GM12878 (cell line): ENCODE measurements at places on chromosomes 4 and X. TPM values are rescaled to one million over a fixed set of nuclear protein-coding genes. Genes with fewer than 3 reads are reported as not detected.

Gene SPANXC
- not detected in 2 replicates for polyA plus RNA-seq

Gene NUDT6
- polyA plus RNA-seq, result 10.9 and 12.4 TPM in 2 replicates

Gene DUSP21
- not detected in 2 replicates for polyA plus RNA-seq

Gene LNX1
- polyA plus RNA-seq, result 0.72 and 1.0 TPM in 2 replicates

Gene SLC16A2
- 0.06 and 0.13 TPM in 2 replicates for polyA plus RNA-seq

Gene BEX5
- polyA plus RNA-seq, result 0.32 and 0.48 TPM in 2 replicates

Gene NUP62CL
- polyA plus RNA-seq, result 4.0 and 4.4 TPM in 2 replicates

Gene GUCY1B1
- 1.9 and 2.1 TPM in 2 replicates for polyA plus RNA-seq

Gene GRPEL1
- 80.1 and 88.8 TPM in 2 replicates for polyA plus RNA-seq

Gene GAB3
- polyA plus RNA-seq, result 0.10 and 0.43 TPM in 2 replicates

Gene STPG2
- polyA plus RNA-seq, result 0.24 TPM in 1 of 2 replicates, not detected in the other

Gene HSD17B10
- 281 and 301 TPM in 2 replicates for polyA plus RNA-seq

Gene DACH2
- 0.11 TPM in 1 of 2 replicates, not detected in the other for polyA plus RNA-seq

Gene PHEX
- 0.14 and 0.16 TPM in 2 replicates for polyA plus RNA-seq

Gene RP2
- polyA plus RNA-seq, result 5.0 and 5.7 TPM in 2 replicates

Gene CT55
- polyA plus RNA-seq, result not detected in 2 replicates

Gene CHRDL1
- polyA plus RNA-seq, result 0.05 and 0.22 TPM in 2 replicates

Gene RASL11B
- 0.45 and 0.46 TPM in 2 replicates for polyA plus RNA-seq

Gene GAGE13
- polyA plus RNA-seq, result not detected in 2 replicates

Gene H2BW2
- polyA plus RNA-seq, result not detected in 2 replicates

Gene PRDX4
- polyA plus RNA-seq, result 118 and 120 TPM in 2 replicates

Gene NPY2R
- polyA plus RNA-seq, result not detected in 2 replicates
